NCI-H1048 (cell line): ENCODE measurements at places on chromosomes 1 and 21.

DNA sequence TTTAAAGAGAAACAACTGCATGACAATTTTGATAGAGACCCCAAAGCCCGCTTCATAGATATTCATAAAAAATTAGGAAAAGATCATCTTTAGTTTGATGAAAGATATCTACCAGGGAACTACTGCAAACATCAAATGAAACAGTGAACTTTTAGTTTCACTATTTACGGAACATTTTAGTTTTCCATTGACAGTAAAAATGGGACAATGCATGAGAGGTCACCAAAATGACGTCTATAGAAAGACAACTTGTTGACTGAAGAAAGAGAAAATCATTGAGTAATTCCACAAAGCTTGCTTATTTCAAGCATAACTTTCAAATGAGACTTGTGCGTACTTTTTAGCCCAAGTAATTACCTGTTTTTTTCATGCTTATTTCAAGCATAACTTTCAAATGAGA is 411.4 kb downstream of the HLX start:
- DNase-seq, result no peak

DNA sequence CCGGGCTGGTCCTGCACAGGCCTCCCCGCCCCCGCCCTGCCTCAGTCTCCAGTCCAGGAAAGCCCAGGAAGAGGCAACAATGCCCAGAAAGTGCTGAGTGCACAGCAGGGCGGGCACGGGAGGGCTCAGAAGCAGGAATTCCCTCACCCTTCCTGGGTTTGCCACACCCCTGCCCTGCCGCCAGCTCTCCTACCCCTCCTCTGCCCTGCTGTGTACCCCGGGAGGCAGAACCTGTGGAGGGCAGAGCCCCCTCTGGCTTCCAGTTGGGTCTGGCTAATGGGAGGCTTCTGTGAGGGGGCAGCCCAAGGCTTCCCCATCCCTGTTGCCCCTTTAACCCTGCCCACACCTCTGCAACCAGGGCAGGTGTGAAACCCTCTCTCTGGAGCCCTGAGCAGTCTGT is 47.5 kb upstream of the CSF3R start:
- no peak for DNase-seq

DNA sequence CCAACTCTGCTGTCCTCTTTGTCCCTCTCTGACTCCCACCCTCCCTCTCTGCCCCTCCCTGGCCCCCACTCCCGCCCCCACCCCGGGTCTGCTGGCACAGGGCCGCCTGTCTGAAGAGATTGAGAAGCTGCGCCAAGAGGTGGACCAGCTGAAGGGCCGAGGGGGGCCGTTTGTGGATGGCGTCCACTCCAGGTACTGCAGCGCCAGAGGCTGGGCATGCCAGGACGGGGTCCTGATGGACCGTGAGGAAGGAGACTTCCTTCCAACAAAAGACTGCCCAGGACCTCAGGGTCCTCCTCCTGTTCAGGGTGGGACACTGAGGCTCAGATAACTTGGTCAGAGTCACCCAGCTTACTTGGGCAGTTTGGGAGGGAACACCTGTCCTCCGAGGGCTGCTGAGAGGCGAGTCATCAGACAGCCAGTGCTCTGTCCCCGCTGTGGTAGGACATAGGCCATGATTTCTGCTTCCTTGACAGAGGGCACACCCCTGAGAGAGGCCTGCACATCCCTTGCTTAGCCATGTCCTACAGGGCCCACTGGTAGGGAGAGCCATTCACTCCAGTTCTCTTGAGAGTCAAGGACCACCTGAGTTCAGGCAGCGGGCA is 23.4 kb downstream of the PPFIA4 start:
- DNase-seq, result no peak

DNA sequence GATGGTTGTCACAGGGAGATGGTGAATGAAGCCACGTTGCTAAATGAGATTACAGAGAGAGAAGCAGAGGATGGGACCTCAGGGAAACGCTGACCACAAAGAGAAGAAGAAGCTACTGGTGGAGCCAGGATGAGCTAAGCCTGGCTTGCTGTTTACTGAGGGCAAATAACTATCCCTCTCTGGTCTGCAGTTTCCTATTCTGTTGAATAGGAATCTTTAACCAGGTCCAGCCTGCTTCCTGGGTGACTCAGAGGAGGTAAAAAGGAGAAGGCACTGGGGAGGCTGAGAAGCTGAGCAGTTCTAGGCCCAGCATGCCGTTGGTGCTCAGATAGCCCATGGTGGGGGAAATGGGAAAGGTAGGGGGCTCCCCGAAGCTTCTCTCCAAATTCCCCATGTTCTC is 29.6 kb downstream of the DMBX1 start:
- no peak for DNase-seq

DNA sequence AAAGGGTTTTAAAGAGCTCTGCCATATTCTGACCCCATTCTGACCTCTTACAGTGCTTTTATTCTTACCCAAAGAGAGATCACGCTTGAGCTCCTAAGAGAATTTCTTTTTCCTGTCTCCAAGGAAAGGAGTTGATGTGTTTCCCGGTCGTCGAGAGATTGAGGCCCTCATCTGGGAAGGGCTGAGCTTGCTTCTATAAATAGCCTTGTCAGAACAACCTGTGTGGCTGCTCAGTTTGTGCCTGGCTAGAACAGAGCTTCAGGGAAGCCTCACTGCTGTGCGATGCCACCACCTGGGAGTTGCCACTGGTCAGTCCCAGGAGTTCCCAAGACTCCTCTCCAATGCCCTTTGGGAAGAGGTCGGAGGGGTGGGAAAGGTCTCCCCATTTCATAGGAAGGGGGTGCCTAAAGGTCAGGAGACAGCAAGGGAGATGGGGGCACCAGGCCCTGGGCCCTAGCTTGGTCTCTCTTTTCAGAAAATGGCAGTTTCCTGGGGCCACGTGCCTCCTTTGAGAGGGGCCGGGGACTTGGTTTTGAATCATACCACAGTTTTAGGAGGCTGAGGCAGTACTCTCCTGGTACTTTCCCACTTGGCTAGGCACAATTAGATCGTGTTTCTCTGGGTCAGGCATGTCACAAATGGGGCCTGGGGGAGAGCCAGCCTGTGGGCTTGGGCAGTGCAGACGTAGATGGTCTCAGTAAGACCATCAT is 52.1 kb downstream of the EIF2D start:
- no peak for DNase-seq

- DNase-seq, result no peak
These were observed 107.1 kb upstream of the BMP8A start for GRCh38 chr1:39384305-39384704.

GRCh38 chr1:105793536-105794146 is 1262.8 kb upstream of the PRMT6 start:
- DNase-seq, result peak; percentile 19

- no peak for DNase-seq
These were observed 11.6 kb downstream of the LMNA start for GRCh38 chr1:156126043-156126629.

DNA sequence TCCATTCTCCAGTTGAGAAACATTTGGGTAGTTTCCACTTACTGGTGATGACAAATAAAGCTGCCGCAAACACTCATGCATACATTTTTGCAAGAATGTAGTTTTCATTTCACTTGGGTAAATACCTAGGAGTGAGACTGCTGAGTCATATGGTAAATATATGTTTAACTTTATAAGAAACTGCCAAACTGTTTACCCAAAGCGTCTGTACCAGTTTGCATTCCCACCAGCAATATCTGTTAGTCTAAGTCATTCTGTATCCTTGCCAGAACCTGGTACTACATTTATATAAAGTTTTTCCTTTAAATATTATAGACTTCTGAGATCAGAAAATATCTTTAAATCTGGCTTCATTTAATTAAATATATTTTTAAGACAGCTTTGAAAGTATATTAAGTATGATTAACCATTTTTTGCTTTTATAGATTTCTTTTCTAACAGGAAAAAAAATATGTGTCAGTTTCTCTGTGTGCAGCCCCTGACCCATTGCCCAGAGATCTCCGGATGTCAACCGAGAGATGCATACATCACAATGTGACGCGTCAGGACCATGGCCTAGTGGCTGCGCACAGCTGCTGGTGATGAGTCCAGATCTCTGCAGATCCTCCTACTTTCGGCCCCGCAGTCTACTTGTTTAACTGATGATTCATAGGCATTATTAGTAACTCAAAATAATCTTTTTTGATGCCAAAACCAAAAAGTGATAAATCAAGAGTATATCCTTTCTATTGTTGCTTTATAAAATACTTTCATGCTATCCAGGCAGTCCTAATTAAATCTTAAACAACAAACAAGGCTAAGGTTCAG is 227.1 kb upstream of the MAP1LC3C start:
- DNase-seq, result no peak

- DNase-seq, result no peak
These were observed 24.9 kb downstream of the ZC3H11B start for GRCh38 chr1:219587801-219588561.

GRCh38 chr1:227621211-227621610 is 57.9 kb downstream of the ZNF678 start:
- no peak for DNase-seq

DNA sequence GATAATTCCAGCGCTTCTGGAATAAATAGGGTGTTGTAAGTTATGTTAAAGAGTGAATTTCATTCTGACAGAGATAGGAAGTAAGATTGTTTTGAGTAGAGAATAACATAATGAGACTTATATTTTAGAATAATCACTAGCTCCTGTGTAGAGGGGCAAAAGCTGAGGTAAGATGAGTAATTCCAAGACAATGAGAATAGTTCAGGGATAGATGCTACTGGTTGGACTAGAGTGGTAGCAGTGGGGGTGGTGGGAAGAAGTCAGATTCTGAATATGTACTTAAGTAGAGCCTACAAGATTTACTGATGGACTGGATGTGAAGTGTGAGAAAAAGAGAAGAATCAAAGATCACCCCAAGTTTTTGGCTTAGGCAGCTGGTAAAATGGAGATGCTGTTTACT is 23.3 kb upstream of the MOV10 start:
- no peak for DNase-seq

DNA sequence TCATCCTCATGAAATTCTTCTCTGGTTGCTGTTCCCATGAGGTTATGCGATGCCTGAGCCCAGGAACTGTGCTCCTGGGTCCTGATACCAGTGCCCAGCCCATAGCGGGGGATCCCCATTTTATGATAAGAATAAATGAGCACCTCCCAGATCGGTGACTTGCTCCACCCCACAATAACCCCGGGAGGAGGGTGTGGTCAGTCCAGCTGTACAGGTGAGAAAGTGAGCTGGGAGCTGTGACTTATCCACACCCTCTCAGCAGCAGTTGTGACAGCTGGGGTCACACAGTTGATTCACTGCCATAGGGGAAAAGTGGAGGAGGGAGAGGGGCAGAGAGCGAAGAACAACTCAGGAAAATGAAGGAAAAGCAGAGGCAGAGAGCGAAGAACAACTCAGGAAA is 33.4 kb downstream of the OR2G3 start:
- DNase-seq, result no peak

- DNase-seq, result no peak
These were observed 96.6 kb upstream of the B3GALT2 start for GRCh38 chr1:193283016-193283415.

DNA sequence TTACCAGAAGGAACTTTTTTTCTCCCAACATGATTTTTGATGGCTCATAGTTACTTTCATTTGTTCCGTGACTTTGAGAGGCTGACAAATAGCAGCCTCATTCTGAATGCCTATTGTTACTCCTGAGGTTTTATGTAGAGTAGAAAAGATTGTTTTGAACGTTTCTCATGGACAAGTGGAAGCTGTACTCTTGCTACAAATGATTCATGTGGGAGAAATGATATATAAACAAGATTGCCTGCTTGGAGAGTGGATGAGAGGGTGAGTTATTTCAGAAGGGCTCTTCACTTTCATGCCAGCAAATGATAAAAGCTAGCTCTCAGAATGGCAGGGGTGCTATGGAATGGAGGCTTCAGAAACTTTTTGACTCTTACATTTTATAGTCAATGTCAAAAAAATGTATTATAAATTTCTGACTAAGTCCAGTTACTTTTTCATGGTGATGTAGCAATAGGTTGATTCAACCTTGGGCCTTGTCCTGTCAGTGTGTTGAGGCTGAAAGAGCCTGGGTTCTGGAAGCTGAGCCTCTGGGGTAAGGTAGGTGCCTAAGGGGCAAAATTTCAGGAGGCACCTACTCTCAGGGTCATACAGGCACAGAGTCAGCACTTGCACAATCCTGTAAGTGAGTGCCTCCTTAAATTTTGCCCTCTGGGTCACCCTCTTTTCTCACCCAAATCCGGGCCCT is 19.4 kb downstream of the JUN start:
- DNase-seq, result no peak

DNA sequence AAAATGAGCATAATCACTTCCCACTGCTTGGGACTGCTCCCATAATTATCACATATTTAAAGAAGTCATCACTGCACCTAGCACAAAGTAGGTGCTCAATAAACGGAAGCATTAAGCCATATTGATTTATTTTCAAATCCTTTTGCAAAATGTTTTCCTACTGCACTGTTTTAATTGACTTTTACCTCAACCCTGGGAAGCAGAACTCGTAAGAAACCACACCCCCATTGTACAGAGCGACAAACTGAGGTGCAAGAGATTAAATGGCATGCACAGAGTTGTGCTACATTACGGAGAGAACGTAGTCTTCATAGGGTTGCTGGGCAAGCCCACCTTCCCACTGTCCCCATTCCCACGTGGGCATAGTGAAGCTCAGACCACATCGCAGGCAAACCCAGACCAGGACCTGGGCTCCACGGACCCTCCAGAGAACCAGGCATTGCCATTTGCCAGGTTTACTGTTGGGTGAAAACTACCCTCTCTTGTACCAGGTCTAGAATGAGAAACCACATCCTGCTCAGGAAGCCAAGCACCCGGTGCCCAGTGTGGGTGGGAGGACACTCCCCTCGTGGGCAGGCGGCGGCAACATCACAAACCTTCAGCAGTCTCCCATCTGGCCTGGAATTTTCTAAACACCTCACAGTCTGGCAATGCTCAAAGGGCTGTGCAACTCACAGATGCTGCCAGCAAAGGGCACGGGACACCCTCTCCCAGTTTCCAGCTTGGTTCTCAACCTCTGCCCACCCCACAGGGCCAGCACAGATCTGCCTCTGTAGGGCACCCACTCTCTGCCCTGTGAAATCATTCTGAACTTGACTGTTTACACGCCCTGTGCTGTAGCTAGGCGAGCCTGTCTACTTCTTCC is 8.2 kb downstream of the IFFO2 start:
- DNase-seq, result no peak
